ENCODE measurements at places on chromosomes 13 and 19.

- no peak for DNase-seq
Observed at GRCh38 chr13:64061649-64062048, 2646.0 kb upstream of the PCDH20 start.

- no peak for DNase-seq
Observed at GRCh38 chr19:55578761-55579747, 1.6 kb downstream of the ZNF579 start.

- no peak for DNase-seq
Observed at GRCh38 chr13:26476782-26477142, 80.7 kb upstream of the WASF3 start.

GRCh38 chr13:66879988-66880387 is 350.1 kb downstream of the PCDH9 start:
- DNase-seq, result no peak

DNA sequence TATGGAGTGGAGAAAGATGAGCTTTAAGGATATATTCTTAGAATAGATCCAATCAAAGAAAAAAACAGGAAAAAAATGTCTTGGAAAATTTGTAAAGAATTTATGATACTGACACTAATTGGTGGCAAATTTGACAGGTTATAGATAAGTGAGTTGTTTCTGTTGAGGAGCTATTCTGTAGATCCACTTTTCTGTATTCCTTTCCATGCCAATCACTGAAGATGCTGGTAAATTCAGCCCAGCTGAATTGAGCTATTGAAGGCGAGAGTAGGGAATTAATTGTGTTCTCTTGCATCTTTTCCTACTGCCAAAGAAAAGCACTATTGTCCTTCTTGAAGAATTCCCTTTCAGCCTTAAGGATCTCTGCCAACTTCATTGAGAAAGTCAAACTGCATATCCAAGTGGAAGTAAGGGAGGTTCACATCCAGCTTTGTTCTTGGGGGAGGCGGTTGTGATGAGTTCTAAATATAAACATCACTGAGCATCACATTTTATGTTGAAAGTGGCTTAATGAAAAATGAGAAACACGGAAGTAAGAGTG is 113.1 kb downstream of the PCDH9 start:
- DNase-seq, result no peak

- no peak for DNase-seq
Observed at GRCh38 chr13:75489502-75490263, 7.7 kb upstream of the TBC1D4 start.

GRCh38 chr13:65914716-65915115 is 1315.4 kb downstream of the PCDH9 start:
- DNase-seq, result peak; percentile 22

DNA sequence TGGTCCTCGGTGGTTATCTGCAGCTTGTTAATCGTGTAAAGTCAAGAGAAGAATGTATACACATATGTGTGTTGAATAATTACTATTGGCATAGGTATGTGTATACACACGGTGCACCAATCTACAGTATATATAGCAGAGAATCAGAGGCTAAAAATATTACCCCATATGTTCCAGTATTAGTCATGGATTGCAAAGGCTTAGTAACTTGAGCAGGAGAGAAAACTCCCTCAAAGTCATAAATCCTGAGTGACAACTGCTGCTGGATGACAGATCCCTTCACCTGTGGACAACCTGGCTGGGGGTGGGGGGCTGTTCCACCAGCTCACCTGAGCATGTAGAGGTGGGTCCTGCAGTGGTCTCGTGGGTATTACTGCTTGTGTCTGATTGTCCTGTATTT is 185.0 kb downstream of the ZNF536 start:
- DNase-seq, result no peak

DNA sequence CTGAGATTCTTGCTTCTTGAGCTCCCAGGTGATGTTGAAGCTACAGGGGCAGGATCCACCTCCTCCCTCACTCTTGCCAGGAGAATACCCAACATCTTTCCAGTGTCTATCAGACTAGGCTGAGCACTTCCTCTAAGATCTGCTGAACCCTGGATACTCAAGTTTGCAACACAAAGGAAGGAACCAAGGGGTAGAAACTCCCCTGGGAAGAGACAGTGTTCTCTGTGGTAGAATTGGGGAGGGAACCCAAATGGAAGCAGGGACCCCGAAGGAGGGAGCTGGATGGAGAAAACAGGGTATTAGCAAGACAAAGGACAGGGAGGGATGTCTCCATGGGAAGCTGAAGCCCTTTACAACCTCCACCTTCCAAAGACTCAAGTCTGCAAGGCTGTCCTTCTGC is 117.6 kb downstream of the DNAJC15 start:
- DNase-seq, result no peak

DNA sequence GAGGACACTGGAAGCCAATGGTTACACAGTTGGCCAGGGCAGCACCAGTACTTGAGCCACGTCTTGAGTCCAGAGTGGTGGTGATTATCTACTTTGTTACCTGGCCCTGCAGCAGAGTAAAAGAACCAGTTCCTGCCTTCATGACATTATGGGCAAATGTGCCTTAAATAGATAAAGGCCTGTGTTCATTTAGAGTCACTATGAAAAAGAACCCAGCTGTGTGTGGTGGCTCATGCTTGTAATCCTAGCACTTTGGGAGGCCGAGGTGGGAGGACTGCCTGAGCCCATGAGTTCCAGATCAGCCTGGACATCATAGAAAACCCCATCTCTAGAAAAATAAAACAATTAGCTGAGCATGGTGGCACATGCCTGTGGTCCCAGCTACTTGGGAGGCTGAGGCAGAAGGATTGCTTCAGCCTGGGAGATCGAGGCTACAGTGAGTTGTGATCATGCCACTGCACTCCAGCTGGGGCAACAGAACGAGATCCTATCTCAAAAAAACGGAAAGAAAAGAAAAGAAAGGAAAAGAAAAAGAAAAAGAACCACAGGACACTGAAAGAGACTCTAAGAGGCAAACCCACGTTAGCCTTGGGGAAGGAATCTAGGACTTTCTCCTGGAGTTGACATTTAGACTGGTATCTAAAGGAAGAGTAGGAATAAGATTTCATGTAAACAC is 3.4 kb upstream of the IRF2BP1 start:
- DNase-seq, result no peak

DNA sequence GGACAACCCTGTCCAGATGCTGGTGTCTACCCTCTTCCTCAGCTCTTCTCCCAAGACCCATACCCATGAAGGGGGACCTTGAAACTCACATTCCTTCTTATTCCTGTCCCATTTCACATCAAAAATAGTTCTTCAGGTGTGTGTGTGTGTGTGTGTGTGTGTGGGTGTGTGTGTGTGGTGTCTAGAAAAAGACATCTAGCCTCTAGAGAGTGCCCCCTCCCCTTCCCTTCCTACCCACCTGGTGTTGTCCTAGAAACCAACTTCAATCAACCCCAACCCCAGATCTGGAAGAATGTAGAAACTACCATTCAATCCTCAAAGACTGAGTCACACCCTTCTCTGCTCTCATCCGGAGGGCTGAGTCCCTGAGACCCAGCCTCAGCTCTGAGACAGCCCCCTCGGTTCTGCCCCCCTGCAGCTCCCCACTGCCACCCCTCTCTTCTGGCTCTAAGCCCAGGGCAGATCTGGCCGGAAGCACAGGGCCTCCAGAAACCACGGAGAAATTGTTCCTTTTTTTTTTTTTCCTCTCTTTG is 3.5 kb downstream of the KCNN4 start:
- no peak for DNase-seq

Data from HS-5 (cell line).